ENCODE measurements at places on chromosomes 3 and 15.

- no peaks in the 10 kb centered on the region for H3K36me3 ChIP-seq
- peak overlapping the region; percentile 83 for H3K4me3 ChIP-seq
- no peak for DNase-seq
- H3K27me3 ChIP-seq: no peaks in the 10 kb centered on the region
- no peaks in the 10 kb centered on the region for H3K4me1 ChIP-seq
- H3K27ac ChIP-seq: peak overlapping the region; percentile 98
Observed at GRCh38 chr15:59373215-59373614, 544 bp upstream of the MYO1E start.

DNA sequence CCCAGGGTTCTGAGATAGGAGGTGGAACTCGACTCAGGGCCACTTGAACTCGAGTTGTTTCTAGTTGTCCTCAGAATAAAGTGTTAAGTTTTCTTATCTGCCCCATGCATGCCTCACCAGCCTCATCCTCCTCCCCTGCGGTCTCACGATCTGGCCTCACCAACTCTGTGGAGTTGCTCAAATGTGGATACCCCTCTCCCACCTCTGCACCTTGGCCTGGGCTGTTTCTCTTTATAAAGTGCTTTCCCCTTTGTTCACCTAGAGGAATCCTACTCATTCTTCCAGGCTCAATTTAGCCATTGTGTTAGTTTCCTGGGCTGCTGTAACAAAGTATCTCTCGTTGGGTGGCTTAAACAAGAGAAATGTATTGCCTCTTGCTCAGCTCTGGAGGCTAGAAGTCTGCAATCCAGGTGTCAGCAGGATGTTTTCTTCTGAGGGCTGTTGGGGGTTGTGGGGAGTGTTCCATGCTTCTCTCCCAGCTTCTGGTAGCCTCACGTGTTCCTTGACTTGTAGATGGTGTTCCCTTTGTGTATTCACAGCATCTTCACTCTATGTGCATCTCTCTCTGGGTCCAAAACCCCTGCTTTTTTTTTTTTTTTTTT lies 100.7 kb downstream of the MEX3B start:
- H3K27me3 ChIP-seq: no peaks in the 10 kb centered on the region
- H3K4me3 ChIP-seq: no peak overlapping the region
- no peaks in the 10 kb centered on the region for H3K4me1 ChIP-seq
- no peak overlapping the region for H3K27ac ChIP-seq

- H3K27me3 ChIP-seq: no peaks in the 10 kb centered on the region
- H3K36me3 ChIP-seq: no peaks in the 10 kb centered on the region
- H3K4me3 ChIP-seq: no peak overlapping the region
- H3K4me1 ChIP-seq: no peaks in the 10 kb centered on the region
- no peak for DNase-seq
Observed at GRCh38 chr3:169170456-169170855, 493.1 kb downstream of the MECOM start.

DNA sequence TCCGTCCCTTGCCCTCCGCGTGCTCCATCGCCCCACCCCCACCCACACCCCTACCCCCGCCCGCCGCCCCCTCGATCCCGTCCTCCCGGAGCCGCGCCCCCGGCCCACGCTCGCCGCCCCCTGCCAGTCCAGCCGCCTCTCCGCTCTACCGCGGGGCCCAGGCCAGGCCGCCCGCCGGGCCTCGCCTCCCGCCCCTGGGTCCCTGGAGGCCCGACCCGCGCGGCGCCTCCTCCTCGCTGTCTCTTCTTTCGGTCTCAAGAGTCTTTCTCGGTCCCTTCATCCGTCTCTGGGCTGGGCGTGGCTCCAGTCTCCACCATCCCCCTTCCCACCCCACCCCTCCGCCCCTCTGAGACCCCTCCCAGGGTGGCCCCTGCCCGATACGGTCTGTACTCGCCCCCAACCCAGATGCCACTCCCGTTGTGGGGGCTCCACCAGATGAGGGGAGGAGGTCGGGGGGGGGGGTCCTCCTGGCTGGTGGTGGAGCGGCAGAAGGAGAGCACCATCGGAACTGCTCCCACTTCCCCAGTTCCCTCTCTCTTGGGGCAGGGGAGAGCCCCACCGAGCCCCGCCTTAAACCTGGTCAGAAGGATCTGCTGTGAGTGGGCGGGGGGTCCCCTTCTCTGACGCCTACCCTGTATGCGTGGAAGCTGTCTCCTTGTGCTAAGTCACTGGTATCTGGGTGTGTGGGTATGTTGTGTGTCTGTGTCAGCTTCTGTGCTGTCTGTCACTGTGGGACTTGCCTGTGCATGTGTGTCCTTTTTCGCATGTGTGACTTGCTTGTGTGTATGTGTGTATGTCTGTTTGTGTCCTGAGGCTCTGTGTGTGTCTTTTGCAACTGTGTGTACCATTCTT lies 1.0 kb downstream of the PRKCD start:
- H3K4me3 ChIP-seq: peak overlapping the region; percentile 48
- no peaks in the 10 kb centered on the region for H3K27me3 ChIP-seq

DNA sequence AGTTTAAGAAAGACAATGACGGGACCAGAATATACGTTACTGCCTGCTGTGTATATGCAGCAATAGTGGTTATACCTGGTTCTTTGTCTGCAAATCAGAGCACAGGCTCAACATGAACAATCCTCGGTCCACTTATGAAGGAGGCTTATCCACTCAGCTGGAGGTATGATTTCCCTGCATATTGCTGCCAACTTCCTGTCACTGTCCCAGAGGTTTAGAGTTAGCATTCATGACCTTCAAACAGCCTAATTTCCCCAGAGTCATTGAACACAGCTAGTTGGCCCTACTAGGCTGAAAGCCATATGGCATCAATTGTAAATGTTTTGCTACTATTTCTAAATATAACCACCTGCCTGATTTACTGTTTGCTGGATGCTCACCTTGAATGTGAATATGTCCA lies 224.9 kb upstream of the ZNF717 start:
- H3K36me3 ChIP-seq: no peaks in the 10 kb centered on the region
- H3K27ac ChIP-seq: no peak overlapping the region
- H3K4me1 ChIP-seq: no peaks in the 10 kb centered on the region
- DNase-seq: no peak
- H3K4me3 ChIP-seq: no peak overlapping the region
- H3K27me3 ChIP-seq: no peaks in the 10 kb centered on the region

GRCh38 chr3:62151591-62151990 lies 221.8 kb downstream of the FEZF2 start:
- H3K27ac ChIP-seq: no peak overlapping the region
- H3K4me1 ChIP-seq: no peaks in the 10 kb centered on the region
- no peaks in the 10 kb centered on the region for H3K27me3 ChIP-seq
- no peak overlapping the region for H3K4me3 ChIP-seq
- DNase-seq: no peak
- H3K36me3 ChIP-seq: no peaks in the 10 kb centered on the region

DNA sequence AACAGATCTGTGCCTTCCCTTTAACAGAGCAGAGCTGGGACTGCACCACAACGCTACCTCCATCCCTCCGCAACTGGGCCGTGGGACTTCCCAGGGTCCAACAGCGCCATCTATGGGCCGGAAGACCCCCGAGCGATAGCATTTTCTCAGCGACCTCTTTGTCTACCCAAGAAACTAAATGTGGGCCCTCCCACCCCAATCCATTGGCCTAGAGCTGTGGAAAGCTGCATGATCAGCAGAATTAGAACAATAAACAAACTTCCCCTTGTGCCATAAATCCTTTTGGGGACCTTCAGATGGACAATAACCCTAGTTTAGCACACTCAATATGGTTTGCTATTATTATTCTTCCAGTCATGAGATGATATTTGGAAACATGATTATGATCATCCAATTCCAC lies 74.8 kb upstream of the NTRK3 start:
- H3K36me3 ChIP-seq: no peaks in the 10 kb centered on the region
- no peak overlapping the region for H3K4me3 ChIP-seq
- no peaks in the 10 kb centered on the region for H3K4me1 ChIP-seq
- no peak overlapping the region for H3K27ac ChIP-seq
- H3K27me3 ChIP-seq: no peaks in the 10 kb centered on the region

DNA sequence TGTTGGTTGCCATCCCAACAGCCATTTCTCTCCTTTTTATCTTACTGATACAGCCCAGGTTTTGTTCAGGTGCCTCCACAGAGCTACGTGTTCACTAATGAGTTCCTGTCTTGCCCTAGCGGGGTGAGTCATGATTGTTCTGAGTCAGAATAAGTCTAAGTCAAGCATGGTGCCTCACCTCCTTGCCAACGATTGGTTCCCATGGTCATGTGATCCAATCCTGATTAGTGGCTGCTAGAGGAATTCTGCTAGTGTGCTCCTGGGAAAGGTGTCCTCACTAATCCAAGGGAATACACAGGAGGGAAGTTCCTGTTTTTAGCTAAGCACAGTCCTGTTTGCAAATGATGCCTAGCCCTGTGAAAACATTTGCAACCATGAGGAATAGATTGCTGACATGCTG lies 99.8 kb downstream of the NSUN3 start:
- no peaks in the 10 kb centered on the region for H3K36me3 ChIP-seq
- DNase-seq: no peak
- no peak overlapping the region for H3K27ac ChIP-seq
- H3K4me1 ChIP-seq: no peaks in the 10 kb centered on the region

DNA sequence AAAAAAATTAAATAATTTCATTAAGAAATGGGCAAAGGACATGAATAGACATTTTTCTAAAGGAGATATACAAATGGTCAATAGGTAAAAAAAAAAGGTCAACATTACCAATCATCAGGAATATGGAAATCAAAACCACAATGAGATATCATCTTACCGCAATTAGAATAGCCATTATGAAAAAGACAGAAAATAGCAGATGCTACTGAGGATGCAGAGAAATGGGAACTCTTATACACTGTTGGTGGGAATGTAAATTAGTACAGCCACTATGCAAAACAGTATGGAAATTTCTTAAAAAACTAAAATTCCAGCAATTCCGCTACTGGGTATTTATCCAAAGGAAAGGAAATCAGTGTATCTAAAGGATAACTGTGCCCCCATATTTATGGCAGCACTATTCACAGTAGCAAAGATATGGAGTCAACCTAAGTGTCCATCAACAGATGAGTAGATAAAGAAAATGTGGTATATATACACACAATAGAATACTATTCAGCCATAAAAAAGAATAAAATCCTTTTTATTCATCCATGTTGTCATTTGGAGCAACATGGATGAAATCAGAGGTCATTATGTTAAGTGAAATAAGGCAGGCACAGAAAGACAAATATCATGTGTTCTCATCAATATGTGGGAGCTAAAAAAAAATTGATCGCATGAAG lies 132.4 kb downstream of the RPL22L1 start:
- H3K4me3 ChIP-seq: no peak overlapping the region
- no peaks in the 10 kb centered on the region for H3K4me1 ChIP-seq
- no peak overlapping the region for H3K27ac ChIP-seq
- no peaks in the 10 kb centered on the region for H3K27me3 ChIP-seq
- no peak for DNase-seq

- no peaks in the 10 kb centered on the region for H3K27me3 ChIP-seq
- H3K36me3 ChIP-seq: peaks cover 6% of the 10 kb centered on the region
- peaks cover 11% of the 10 kb centered on the region for H3K4me1 ChIP-seq
- no peak overlapping the region for H3K27ac ChIP-seq
- no peak overlapping the region for H3K4me3 ChIP-seq
Observed at GRCh38 chr3:124998247-124998630, 57.6 kb downstream of the HEG1 start.

DNA sequence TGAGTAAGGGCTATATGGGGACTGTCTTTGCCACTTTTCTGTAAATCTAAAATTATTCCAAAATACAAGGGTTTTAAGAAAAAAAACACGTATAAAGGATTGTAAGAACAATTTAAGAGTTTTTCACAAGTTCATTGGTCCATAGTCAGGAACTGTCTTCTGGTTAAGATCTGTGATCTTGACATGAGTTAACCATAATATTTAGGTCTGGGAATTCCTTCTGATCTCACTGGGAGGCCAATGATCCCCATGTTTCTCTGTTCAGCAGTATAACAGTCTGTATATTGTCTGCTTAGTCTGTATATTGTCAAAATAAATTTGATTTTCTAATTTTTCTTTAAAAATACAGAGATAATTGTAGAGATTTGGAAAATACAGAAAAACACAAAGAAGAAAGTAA lies 848 bp upstream of the RHCG start:
- H3K4me3 ChIP-seq: no peak overlapping the region
- peak overlapping the region; percentile 60 for H3K27ac ChIP-seq
- H3K4me1 ChIP-seq: peaks cover 2% of the 10 kb centered on the region
- H3K27me3 ChIP-seq: peaks cover 12% of the 10 kb centered on the region

DNA sequence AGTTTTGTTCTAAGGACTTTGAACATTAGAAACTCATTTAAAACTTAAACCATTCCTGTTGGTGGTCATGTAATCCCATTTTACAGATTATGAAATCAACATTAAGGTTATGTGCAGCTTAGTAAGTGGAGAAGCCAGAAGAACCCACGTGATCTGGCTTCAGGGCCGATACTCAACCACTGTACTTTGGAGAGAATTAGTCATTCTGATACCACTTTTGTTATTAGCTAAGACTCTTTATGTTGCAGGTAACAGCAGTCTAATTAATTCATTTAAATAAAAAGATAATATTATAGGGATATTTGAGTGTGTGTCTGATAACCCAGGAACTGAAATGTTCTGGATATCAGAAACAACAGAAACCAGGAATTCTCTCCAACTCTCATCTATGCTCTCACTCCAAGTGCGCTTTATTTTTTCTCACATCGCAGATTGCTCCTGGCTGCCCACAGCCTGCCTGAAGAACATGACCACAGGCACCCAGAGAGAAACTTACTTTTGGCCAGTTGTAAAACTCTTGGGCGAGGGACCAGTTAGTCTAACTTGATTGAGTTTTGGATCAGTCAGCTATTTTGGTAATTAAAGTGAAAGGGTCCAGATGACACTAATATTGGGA lies 25.2 kb downstream of the UBE2E1 start:
- H3K27ac ChIP-seq: no peak overlapping the region
- no peaks in the 10 kb centered on the region for H3K4me1 ChIP-seq
- no peaks in the 10 kb centered on the region for H3K36me3 ChIP-seq
- H3K4me3 ChIP-seq: no peak overlapping the region
- DNase-seq: no peak

GRCh38 chr3:22122567-22122966 lies 371.6 kb upstream of the ZNF385D start:
- H3K4me1 ChIP-seq: no peaks in the 10 kb centered on the region
- no peak overlapping the region for H3K4me3 ChIP-seq
- no peak for DNase-seq
- H3K27ac ChIP-seq: no peak overlapping the region
- H3K36me3 ChIP-seq: no peaks in the 10 kb centered on the region

GRCh38 chr3:187197335-187197649 lies at the start of gene RTP1:
Gene RTP1 (plus strand): TSS chr3:187197486. CDS start chr3:187197516, 30 bp downstream.
- H3K36me3 ChIP-seq: no peaks in the 10 kb centered on the region
- H3K27ac ChIP-seq: no peak within 1 kb of the TSS
- DNase-seq: peak; percentile 13
- H3K4me1 ChIP-seq: no peaks in the 10 kb centered on the region
- H3K4me3 ChIP-seq: no peak within 1 kb of the TSS
- no peaks in the 10 kb centered on the region for H3K27me3 ChIP-seq

GRCh38 chr3:9247941-9248521 lies 1.4 kb downstream of the SRGAP3 start:
- H3K27me3 ChIP-seq: no peaks in the 10 kb centered on the region
- H3K4me1 ChIP-seq: peaks cover 11% of the 10 kb centered on the region
- no peaks in the 10 kb centered on the region for H3K36me3 ChIP-seq

GRCh38 chr3:143810953-143811265 lies 37.4 kb downstream of the SLC9A9 start:
- H3K36me3 ChIP-seq: no peaks in the 10 kb centered on the region
- no peaks in the 10 kb centered on the region for H3K27me3 ChIP-seq
- H3K4me1 ChIP-seq: no peaks in the 10 kb centered on the region
- no peak overlapping the region for H3K27ac ChIP-seq
